H4 (cell line): ENCODE measurements at places on chromosomes 2 and 18. TPM values are rescaled to one million over a fixed set of nuclear protein-coding genes. Genes with fewer than 3 reads are reported as not detected.

The TMEM163 gene
- total RNA-seq, result not detected in 2 replicates

The DUSP19 gene
- total RNA-seq, result 1.7 and 3.3 TPM in 2 replicates

The GKN1 gene
- total RNA-seq, result not detected in 2 replicates

The RTP5 gene
- not detected in 2 replicates for total RNA-seq

The EFEMP1 gene
- total RNA-seq, result 0.51 and 2.0 TPM in 2 replicates

The ZNF521 gene
- total RNA-seq, result 6.8 and 8.2 TPM in 2 replicates

The ANKRD36B gene
- 2.4 and 3.9 TPM in 2 replicates for total RNA-seq
